Right kidney (tissue), 9 donors: ENCODE measurements at places on chromosomes 4 and X.

GRCh38 chr4:16694173-16694883 is 204.1 kb downstream of the LDB2 start:
- peak; percentile 23 for DNase-seq

GRCh38 chr4:41428601-41429279 is 109.2 kb upstream of the LIMCH1 start:
- no peak for DNase-seq

DNA sequence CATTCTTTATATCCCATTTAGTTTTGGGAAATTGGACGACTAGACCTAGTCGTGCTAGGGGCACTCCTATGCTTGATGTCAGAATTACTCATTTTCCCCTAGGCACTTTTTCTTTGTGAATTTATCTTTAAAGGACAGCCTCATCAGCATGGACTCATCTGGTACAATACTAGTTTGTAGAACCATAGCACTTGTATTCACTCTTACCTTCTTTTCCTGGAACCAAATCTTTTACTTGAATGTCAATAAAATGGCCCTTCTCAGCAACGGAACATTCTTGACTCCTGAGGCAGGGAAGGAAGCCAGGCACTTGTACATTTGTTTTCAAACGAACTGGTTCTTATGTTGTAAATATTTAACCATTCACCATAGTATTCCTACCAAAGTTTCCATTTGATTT is 187.1 kb downstream of the SHROOM3 start:
- no peak for DNase-seq

DNA sequence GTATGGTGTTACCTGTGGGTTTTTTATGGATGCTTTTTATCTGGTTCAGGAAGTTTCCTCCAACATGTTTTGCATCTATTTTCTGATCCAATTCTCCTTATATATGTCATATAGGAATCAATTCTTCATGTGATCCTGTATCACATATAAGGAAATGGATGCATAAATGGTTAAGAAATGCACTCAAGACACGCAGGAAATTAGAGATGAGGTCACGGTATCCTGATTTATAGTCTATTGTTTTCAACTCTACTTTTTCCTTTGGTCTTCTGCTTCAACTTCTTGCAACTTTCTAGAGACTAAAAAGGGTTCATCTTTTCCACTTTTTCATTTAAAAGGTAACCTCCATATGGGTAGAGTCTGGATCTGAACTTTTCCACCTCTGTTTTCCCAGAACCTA is 33.6 kb upstream of the IL13RA1 start:
- DNase-seq = no peak

DNA sequence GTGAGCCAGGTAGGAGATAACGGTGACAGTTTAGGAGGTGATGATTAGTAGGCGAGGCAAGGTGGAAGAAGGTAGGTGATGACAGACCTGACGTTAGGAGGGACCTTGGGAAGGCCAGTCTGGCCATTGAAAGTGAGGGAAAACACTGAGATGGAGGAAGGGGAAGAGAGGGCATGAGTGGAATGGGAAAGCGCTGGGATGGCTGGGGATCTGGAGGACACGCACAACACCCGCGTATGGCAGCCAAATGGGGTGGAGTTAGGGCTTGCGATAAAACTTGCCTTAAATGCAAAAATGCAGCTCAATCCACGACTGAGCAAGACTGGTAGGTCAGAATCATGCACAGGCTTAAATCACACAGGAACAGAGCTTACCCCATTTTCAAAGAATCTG is 605 bp upstream of the CDKL2 start:
- no peak for DNase-seq

DNA sequence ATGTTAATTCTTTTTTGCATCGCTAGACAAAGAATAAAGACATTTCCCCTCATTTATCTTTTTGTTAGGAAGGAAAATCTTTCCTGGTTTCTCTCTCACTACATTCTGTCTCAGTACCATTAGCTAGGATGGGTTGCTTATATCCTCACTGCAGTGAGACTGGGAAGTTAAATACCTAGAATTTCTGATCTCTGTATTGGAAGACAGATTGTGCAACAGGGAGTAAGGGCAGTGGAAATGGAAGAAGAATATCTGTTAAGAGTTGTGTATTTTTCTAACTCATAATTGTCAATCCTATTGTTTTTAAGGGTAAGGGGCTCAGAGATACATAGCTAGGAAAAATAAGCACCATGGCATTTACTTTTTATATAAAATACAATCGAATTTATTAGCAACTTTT is 19.6 kb downstream of the PTPN13 start:
- DNase-seq = no peak

DNA sequence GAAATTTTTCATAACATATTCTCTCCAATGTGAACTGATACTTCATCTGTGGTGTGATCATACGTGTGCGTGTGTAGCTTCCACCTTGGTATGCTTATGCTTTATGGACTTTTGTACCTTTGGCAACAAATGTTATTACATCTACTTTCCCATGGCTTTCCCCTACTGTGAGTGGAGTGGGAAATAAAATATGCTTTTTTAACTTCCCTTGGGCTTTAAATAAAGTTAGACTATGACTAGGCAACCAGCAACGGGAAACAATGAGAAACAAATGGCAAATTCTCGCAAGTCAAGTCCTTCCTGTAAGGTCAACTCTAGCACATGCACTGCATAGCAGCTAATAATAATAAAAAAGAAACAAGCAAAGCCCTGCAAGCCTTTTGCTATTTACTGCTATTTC is 205.0 kb upstream of the PDE5A start:
- no peak for DNase-seq

GRCh38 chr4:56799161-56799759 is 22.2 kb downstream of the SPINK2 start:
- no peak for DNase-seq

DNA sequence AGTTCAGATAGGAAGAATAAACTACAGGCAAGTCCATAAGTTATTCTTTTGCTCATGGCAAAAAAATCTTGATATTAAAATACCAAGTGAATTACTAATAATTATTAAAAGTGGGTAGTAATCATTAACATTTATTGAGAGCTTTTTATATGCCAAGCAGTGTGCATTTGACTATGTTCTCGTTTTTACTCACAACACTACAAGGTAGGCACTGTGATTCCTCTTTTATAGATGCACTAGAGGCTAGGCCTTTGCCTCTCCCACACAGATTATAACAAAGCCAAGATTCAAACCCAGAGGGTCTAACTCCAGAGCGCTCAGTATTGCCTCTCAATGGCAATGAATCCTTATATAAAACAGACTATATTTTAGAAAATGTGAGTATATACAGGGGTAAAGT is 254.2 kb downstream of the NAF1 start:
- no peak for DNase-seq

DNA sequence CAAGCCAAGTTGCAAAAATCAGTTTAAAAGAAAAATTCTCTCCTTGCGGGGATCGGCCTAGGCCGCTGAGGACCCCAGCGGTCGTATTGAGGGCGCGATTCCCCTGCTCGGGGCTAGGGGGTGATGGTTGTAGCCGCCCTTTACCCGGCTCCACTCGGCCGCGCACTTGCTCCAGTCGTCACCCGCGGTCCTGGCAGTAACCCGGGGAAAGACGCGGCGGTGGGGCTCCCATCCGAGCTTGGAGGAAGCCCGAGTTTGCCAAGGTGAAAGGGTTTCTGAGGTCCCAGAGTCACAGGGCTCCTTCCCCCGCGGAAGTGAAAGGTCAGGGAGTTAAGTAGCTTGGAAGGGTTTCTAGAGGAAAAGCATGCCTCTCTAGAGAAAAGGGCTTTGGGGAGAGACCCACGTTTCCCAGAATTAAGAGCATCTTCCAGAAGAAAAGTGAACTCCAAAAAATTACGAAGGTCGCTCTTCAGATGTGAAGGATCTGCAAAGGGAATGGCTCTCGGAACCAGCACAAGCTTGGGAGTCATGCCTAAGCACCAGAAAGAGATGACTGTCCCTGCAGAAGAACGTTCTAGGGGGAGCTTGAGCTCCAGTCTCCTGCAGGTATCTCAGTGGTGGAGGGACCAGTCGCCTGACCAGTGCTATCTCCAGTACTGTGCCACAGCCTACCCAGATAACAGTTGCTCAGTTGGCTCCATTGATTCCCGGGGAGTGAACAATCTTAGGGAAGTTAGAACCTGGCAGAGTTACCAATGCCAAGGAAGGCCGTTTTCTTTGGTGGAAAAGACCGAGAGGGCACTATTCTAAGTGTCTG is 875 bp downstream of the LAP3 start:
- DNase-seq = no peak

- peak; percentile 94 for DNase-seq
Measured at GRCh38 chr4:185396724-185397385, at the start of gene ANKRD37. TSS of gene ANKRD37 (plus strand) at chr4:185396841. CDS start at chr4:185396924, 83 bp downstream.

DNA sequence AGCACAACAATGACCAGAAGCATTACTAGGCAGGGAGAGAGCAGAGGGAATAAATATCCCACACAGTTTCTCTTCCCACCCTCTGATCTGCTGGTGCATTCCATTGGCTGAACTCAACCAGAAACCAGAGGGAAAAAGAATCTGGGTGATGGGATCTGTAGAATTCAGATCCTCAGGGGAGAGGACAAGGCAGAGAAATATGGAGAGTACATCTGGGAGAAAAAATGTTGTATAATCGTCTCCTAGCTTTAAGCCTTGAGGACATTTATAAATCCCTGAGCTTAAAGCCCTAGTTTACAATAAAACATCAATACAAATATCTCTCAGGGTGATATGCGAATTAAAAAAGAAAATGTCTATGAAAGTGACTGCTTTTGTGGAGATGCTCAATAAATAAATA is 368.1 kb upstream of the MAD2L1 start:
- no peak for DNase-seq

DNA sequence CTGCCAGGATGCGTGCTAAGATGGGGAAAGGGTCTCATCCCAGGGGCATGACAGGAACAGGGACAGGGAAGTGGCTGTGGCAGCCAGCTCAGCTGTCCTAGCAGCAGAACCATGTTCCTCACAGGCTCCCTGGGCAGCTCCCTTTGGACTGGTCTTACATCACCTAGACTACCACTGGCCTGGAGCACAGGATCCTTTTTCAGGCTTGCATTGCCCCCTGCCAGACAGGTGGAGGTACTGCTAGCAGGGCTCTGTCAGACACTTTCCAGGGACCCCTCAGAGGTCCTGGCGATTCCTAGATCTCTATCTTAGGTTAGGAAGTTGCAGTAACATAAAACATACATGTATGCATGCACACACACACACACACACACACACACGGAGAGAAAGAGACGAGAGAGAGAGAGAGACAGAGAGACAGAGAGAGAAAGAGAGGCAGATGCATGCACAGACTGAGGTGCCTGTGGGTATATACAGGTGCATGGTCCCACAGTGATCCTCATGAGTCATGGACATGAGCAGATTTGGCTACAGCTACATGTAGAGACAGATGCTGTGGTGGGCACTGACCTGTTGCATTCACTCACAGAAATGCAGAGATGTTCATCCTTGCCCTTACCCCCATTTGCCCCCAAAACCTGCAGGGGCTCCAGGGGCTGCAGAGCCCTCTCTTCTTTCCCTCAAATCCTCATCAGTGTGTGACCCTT is 63.6 kb downstream of the STARD8 start:
- DNase-seq = no peak

- no peak for DNase-seq
Measured at GRCh38 chr4:85391589-85392410, 83.2 kb upstream of the ARHGAP24 start.

DNA sequence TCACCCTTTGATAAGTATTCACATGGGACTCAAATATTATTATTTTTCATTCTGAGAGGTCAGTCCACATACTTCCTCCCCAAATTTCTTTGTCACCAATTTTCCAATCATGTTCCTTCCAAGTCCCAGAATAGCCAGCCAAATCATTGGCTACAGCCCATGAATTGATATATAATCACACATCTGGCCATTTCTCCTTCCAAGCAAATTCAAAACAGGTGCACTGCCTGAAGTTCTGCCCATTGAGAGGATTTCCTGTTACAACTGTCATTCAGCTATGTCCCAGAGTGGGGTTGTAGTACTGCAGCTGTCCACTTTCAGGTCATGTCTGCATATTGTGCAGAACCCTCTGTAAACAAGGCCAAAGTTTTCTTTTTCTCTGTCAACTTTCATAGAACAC is 347.8 kb downstream of the GRID2 start:
- DNase-seq = no peak

GRCh38 chr4:56127716-56128115 is 179.0 kb downstream of the CEP135 start:
- DNase-seq = peak; percentile 19

DNA sequence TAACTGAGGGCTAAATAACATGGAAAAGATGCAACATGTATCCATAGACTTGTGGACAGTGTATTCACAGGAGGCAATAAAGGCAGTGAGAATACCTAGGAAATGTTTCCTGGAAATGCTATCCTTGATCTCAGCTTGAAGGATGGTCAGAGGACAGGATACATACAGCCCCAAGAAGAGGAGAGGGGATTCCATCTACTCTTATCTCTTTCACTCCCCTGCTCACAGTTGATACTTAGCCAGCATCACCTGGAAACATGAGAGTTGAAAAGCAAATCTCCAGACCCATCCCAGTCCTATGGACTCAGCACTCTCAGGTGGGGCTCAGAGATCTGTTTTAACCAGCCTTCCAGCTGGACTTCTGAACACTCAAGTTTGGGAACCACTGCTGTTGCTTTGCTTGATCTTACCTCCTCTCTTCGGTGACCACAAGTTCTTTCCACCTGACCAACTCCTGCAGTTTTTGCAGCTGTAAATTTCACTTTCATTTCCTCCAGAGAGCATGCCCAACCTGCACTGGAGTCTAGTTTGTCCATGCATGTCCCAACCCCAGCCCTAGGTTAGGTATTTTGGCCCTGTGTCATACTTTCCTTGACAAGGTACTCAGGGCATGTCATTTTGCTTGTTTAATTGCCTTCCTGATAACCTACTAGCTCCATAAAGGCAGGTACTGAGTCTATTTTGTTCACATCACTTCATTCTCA is 10.4 kb downstream of the RELL1 start:
- no peak for DNase-seq

- peak; percentile 2 for DNase-seq
Measured at GRCh38 chr4:158259955-158260575, 49.8 kb downstream of the TMEM144 start.

DNA sequence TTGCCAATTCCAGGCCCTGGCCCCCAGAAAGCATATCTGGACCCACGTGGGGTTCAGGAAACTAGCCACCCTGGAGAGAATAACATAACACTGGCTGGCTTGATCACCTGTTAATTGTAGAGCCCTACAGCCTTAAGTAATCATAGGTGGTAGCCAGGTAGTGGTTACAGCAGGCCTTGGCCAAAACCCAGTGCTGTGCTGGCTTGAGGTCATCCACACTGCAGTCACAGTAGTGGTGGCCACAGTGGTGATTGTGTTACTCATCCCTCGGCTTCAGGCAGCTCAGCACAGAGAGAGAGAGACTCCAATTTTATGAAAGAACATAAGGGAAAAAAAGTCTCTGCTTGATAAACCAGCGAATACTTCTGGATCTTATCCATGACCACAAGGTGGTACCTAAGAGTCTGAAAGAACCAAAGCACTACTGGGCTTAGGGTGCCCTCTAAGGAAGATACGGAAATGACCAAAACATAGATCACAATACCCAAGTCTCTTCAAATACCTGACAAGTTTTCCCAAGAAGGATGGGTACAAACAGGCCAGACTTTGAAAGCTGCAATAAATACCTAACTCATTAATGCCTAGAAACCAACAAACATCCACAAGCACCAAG is 46.6 kb upstream of the CDX4 start:
- no peak for DNase-seq

- no peak for DNase-seq
Measured at GRCh38 chrX:20378233-20378920, 111.7 kb upstream of the RPS6KA3 start.
